ENCODE measurements at places on chromosomes 11 and 22.

DNA sequence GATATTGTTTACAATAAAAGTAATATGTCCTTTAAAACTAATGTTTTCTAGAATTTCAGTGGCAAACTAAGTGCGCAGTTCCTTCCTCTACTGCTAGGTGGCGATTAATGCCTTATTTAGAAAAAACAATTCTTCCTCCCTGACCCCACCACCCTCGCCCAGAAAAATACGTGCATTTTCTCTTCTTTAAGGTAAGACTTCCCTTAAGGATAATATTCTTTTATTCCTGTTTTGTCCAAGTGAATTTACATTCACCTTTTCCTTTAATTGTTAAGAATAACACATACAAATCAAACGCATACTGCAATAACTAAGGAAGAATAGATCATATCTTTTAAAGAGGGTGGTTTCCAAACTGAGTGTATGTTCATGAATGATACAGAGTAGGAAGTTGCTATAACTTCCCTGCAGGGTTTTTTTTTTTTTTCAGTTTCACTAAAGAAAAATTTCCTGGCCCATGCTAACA lies 17.0 kb upstream of the PSMA1 start:
- no peak for DNase-seq

GRCh38 chr11:17803754-17804334 lies 69.3 kb downstream of the KCNC1 start:
- no peak for DNase-seq

DNA sequence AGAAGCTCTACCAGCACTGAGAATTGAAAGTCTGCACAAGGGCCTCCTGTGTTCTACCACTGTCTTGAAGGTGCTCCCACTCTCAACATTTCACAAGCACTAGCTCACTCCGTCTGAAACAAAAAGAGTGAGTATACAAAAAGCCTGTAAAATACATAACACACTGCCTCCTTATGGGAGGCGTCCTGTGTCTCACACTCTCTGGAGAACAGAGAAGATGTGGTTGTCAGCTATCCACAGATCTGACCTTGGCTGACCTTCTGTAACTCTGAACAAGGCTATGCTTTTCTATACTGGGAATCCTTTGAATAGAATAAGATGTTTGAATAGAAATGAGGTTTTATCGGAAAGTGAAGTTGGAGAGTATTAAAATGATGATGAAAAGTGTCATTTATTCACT lies 171.3 kb upstream of the TMEM45B start:
- no peak for DNase-seq

- DNase-seq = no peak
Observed at GRCh38 chr22:46500201-46500600, 37.2 kb downstream of the CELSR1 start.

DNA sequence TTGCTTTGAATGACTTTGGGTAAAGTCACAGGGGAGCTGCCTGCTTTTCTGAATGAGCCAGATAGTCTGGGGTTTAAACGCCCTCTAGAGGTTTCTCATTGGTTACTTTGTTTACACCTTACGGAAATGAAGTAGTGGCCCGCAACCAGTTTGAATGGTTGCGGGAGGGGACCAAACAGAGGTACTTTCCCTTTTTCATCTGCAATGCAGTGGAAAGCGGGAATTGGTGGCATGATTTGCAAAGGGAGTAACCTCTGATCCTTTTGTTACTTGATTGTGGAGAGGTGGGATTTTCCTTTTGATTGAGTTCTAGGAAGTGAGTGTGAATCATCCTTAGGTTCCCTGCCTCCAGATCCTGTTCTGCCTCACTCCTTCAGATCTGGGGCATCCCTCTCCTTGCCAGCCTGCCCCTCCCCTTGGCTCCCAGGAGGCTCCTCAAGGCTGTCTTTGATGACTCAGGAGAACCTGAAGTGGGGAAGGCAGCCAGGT lies 15.9 kb upstream of the GLYATL1 start:
- DNase-seq = no peak

DNA sequence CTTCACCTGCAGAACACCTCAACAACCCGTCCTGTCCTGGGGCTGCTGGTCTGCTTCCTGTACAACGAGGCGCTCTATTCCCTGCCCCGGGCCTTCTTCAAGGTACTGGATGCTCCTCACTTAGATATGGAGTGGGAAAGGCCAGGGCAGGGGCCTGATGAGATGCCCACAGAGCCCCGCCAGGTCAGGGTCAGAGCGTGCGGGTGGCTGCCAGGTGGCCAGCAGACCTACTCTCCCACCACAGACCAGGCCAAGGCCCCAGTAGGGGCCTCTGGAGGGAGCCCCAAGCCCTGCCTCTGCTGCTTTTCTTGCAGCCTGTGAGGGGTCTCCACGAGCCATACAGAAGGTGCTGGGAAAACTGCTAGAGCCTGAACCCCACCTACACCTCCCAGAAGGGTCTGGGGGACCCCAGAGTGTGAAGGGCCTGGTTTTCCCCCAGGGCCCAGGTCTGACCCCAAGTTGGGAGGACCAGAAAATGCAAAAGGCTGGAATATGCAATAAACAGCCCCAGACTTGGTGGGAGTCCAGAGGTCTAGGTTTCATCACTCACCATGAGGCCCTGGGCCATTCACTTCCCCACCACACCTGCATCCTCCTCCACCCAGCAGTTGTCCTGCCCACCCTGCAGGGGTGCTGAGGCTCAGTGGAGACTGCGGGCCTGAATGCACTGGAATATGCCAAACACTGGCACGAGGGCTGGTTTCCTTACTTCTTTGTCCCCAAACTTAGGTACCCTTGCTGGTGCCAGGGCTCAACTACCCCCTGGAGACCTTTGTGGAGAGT lies 14.7 kb downstream of the ZDHHC24 start:
- no peak for DNase-seq

DNA sequence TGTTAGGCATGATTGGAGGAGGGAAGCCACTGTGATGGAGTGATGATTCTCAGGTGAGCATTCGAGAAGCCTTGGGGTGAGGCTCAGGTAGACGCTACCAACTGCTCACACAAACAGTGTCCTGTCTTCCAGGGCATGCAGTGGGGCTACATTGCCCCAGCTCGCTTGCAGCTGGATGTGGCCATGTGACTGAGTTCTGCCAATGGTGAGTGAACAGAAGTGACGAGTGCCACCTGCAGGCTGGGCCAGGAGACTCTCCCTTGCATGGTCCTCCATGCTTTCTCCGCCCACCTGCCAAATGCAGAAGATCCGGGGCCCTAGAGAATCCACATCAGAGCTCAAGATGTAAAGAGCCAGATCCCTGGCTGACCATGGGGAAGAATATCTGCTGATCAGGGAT lies 195.9 kb downstream of the BCR start:
- no peak for DNase-seq

DNA sequence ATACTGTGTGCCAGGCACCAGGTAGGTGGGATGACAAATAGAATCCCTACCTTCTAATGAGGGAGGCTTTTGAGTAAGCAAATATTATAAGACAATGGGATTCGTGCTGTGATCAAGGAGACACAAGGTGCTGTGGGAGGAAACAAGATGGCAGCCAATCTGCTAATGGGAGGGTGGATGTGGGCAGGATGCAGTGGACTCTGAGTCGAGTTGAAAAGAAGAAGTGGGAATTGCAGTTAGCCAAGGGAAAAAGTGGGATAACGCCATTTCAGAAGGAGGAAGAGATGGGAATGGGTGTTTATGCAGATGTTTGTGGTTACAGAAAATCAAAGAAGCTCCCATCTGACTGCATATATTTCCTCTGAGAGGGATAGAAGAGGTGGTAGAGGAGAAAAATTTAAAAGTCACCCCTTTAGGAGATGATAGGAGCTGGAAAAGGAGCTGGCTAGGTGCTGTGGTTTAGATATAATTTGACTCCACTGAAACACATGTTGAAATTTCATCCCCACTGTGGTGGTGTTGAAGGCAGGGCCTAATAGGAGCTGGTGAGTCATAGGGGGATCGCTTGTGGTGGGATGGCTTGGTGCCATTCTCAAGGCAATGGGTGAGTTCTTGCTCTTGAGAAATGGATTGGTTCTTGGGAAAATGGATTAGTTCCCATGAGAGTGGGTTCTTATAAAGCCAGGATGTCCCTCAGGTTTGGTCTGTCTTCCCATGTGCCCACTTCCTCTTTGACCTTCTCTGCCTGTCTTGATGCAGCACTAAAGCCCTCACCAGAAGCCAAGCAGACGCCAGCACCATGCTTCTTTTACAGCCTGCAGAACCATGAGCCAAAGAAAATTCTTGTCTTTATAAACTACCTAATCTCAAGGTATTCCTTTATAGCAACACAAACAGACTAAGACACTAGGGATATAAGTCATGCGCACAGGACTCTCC lies 30.0 kb upstream of the POU2AF1 start:
- no peak for DNase-seq

DNA sequence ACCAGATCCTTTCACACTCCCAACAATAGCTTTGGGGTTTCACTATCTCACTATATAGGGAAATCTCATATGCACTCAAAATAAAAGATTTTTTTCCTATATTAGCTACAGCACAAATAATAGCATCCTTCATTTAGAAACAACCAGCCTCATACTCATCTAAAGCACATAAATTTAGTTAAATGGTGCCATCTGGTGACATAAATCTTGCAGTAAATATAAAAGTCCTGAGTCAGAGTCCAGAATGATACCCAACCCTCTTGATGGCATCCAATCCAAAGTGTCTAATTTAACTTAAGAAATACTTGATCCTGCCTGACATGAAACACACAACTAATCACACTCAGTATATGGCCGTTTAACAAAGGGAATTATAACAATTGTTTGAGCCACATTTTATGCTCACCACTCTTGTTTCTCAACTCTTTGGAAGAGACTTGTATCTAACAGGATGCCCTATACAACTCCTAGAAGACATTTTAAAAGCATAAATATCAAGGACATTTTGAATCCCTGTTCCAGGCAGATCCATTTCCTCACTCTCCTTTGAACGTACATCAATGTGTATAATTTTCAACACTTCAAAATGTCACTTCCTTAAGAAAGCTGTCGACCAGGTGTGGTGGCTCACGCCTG lies 36.2 kb downstream of the DLG2 start:
- DNase-seq = no peak

GRCh38 chr22:27801202-27801615 lies 347 bp downstream of the MN1 start:
- no peak for DNase-seq

GRCh38 chr11:66580803-66581202 lies 12.1 kb downstream of the CCDC87 start:
- DNase-seq = no peak

- no peak for DNase-seq
Observed at GRCh38 chr22:35173655-35174054, 83.6 kb upstream of the HMGXB4 start.

GRCh38 chr11:108468478-108468864 lies 1.1 kb upstream of the C11orf65 start:
- no peak for DNase-seq
